ENCODE measurements at places on chromosomes 4 and X. TPM values are rescaled to one million over a fixed set of nuclear protein-coding genes. Genes with fewer than 3 reads are reported as not detected.

- no peak for DNase-seq
Measured at GRCh38 chrX:12716574-12716973, 74.6 kb upstream of the PRPS2 start.

GRCh38 chr4:54727346-54727745 lies 69.6 kb downstream of the KIT start:
- DNase-seq, result no peak

DNA sequence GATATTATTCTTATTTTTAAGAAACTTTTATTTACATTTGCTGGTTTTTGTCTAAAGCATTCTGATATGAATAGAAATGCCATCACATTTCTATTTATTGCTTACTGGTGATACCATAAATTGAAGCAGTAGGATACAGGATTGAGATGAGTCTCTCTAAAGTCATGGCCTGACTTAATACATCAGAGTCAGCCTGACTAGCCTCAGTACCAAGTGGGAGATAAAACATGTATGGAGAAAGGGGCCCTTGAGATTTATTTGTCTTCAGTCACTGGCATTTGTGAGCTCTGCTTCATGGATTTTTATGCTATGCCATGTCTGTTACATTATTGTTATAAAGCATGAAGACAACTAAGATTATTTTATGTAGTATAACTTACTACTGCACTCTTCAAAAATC lies 465.5 kb downstream of the ADGRL3 start:
- no peak for DNase-seq

DNA sequence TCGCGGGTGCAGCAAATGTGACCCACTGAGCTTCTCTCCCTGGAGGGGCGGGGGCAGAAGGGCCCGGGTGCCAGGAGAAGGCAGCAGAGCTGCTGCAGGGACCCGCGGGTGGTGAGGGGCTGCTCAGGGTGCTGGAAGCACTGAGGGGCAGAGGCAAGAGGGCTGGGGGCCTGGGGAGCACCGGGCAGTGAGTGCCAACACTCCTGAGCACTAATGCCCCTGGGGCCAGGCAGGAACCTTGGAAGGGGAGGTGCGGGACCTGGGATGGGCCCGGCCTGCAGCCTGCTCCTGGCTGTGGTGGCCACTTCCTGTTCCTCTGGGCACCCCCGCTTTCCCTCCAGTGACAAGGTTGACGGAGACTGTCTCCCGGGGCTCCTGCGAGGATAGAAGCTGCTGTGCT lies 66.5 kb upstream of the ADRA2C start:
- DNase-seq, result no peak

- no peak for DNase-seq
Measured at GRCh38 chrX:20680998-20681397, 414.3 kb upstream of the RPS6KA3 start.

GRCh38 chr4:62490635-62491034 lies 1290.5 kb downstream of the ADGRL3 start:
- DNase-seq, result no peak

GRCh38 chrX:66163447-66163846 lies 600 bp upstream of the HEPH start:
- no peak for DNase-seq

DNA sequence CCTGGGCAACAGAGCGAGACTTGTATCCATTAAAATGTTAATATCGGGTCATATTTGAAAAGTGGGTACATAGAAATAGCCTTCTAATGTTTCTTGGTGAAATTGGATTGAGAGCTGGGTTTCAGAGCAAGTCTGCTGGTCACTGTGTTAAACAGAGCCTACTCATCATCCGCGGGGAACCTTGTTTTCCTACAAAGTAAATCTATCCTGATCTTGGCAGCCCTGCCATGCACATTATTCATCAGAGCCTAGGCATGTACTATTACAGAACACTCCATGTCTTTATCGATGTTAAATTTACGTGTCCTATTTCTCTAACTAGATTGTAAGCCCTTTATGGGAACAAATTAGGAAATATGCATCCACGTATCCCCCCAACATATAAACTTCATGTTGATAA lies 18.7 kb downstream of the SETD7 start:
- DNase-seq, result no peak

GPR143 gene
- total RNA-seq, result not detected

CD40LG gene
- 0.41 TPM for total RNA-seq

IDUA gene
- 18.7 TPM for total RNA-seq

TLR1 gene
- total RNA-seq, result 8.2 TPM

PABPC1L2A gene
- not detected for total RNA-seq

IL2RG gene
- 1.8 TPM for total RNA-seq
